CD4-positive, alpha-beta T cell (primary cell): ENCODE measurements at places on chromosomes 5 and 9. TPM values are rescaled to one million over a fixed set of nuclear protein-coding genes. Genes with fewer than 3 reads are reported as not detected.

DNA sequence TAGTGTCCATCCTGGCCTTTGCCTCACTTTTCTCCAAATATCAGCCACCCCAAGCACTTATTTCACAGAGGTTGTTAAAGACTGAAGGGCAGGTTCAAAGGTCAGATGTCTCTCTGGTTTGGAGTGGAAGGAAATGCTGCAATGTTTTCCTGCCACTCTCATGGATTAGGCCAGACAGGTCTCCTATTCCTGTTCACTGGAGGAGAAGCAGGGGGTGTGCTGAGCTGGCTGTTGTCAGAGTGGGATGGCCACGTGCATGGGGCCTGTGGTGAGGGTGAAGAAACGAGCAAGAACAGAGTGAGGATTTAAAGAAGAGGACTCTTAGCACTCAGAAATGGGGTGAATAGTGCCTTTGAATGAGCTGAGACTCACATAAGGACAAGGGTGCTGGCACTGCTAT, 6.7 kb downstream of the TMEM8B start:
- no peak overlapping the region for H3K4me3 ChIP-seq
- H3K4me1 ChIP-seq, result peaks cover 14% of the 10 kb centered on the region
- DNase-seq, result no peak

DNA sequence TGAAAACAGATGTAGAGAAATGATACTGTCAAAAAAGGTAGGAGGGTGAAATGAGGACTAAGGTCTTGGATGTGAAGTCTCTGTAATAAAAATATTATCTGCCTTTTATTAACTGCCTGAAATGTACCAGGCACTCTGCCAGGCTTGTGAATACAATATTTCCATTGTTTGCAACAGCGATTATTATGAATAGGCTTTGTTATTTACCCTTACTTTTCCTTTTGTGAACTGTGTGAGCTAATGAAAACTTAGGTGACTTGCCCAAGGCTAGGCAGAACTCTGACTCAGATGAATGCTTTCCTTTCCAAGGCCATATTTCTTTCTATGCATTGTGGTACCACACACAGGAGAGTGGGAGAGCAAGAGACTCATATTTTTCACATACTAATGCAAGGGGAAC, 204.1 kb downstream of the CDH12 start:
- no peak overlapping the region for H3K27ac ChIP-seq
- no peaks in the 10 kb centered on the region for H3K4me1 ChIP-seq
- no peak overlapping the region for H3K4me3 ChIP-seq
- no peaks in the 10 kb centered on the region for H3K27me3 ChIP-seq

DNA sequence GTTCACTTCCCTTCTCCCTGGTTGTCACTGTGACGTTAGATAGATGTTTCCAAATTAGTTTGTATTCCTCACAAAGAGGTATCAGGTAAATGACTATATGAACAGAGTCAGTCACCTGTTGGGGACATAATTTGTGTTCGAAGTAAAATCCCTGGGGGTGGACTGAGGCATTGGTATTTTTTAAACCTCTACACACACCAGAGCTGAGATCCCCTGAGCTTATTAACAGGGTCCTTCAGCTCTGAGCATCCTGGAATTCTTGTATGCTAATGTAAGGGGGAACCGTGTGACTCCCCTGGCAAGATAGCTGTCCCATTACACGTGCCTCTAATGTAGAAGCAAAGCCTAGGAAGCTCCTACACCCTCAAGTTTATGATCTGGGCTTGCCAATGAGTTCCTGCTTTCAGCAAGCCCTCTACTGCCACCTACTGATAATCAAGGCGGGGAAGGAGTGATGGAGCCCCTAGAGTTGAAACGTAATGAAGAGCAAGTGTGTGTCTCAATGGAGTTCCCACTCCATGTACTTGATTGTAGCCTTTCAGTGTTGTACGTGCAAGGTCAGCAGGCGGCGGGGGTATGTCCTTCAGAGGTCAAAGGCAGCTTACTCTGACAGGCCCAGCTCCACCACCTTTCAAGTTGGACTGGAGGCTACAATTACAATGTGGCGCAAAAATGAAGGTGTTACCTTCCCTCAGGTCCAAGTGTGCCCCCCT, 14.4 kb downstream of the PRKACG start:
- H3K4me3 ChIP-seq, result no peak overlapping the region
- peaks cover 9% of the 10 kb centered on the region for H3K4me1 ChIP-seq
- no peaks in the 10 kb centered on the region for H3K27me3 ChIP-seq
- DNase-seq, result peak; percentile 44
- no peak overlapping the region for H3K27ac ChIP-seq

GRCh38 chr9:81686614-81687520, 2.5 kb downstream of the TLE1 start:
- no peak for DNase-seq
- H3K27me3 ChIP-seq, result peaks cover 27% of the 10 kb centered on the region
- H3K4me1 ChIP-seq, result peaks cover 27% of the 10 kb centered on the region
- H3K27ac ChIP-seq, result no peak overlapping the region
- H3K4me3 ChIP-seq, result peak overlapping the region; percentile 42
- no peaks in the 10 kb centered on the region for H3K36me3 ChIP-seq

DNA sequence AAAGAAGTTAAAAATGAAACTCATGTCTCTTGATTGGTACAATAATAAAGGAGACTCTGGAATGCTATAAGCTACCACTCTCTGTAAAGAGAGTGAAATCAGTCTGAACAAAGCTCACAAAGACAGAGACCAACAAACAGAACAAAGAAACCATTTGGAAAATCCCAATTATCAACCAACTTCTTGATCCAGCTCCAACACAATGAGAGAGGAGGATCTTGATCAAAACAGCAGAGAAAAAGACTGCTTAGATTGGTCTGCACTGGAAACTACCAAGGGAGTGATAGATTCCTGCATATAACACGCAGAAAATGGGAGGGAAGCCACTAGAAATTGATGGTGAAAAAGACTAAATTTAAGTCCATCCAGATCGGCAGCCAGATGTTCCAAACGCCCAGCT, 23.1 kb upstream of the RNF38 start:
- no peaks in the 10 kb centered on the region for H3K27me3 ChIP-seq
- H3K4me3 ChIP-seq, result no peak overlapping the region
- H3K36me3 ChIP-seq, result peaks cover 21% of the 10 kb centered on the region
- H3K27ac ChIP-seq, result no peak overlapping the region

DNA sequence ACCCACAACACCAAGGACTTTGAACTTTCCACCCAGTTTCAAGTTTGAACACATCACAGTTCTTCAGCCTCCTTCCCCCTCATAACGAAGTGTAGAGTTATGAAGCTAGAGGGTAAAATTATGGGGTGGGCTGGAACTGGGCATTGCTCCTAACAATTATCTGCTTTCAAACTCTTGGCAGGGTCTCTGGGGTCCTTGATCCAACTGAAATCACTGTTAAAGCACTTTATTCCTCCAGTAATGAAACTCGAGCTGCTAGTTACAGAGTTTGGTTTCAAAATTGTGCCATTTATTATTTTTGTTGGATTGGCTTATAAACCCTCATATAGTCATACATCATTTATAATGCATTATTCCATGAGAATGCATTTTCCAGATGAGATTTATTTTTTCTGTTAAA, 158.5 kb downstream of the RGS3 start:
- no peaks in the 10 kb centered on the region for H3K27me3 ChIP-seq
- H3K36me3 ChIP-seq, result no peaks in the 10 kb centered on the region
- H3K4me3 ChIP-seq, result no peak overlapping the region
- no peaks in the 10 kb centered on the region for H3K4me1 ChIP-seq
- H3K27ac ChIP-seq, result no peak overlapping the region
- no peak for DNase-seq

DNA sequence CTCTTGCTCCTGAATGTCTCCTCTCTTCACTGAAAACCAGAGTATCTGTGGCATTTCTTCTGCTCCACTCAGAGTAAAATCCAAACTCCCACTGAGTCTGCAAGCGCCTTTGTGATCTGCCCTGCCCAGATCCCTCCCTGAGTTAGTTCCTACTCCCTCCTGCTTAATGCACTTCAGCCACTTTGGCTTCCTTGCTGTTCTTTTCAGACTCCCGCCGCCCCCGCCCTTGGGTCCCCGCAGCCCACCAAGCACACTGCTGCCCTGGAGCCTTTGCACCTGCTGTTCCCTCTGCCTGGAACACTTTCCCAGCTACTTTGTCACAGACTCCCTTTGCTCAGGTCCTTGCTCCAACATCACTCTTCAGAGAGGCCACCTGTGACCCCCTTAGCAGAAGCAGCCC, 127.2 kb upstream of the SLC25A48 start:
- H3K4me1 ChIP-seq, result no peaks in the 10 kb centered on the region
- H3K4me3 ChIP-seq, result no peak overlapping the region
- no peak for DNase-seq
- no peaks in the 10 kb centered on the region for H3K27me3 ChIP-seq
- no peak overlapping the region for H3K27ac ChIP-seq

DNA sequence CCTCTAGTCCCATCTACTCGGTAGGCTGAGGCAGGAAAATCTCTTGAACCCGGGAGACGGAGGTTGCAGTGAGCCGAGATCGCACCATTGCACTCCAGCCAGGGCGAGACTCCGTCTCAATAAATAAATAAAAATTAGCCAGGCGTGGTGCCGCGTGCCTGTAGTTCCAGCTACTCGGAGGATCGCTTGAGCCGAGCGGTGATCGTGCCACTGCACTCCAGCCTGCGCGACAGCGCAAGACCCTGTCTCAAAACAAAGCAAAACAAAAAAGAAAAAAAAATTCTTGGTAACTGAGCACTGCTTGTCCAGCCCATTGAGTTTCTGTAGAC, 710 bp upstream of the WDR55 start:
- peaks cover 26% of the 10 kb centered on the region for H3K4me1 ChIP-seq
- no peak for DNase-seq

DNA sequence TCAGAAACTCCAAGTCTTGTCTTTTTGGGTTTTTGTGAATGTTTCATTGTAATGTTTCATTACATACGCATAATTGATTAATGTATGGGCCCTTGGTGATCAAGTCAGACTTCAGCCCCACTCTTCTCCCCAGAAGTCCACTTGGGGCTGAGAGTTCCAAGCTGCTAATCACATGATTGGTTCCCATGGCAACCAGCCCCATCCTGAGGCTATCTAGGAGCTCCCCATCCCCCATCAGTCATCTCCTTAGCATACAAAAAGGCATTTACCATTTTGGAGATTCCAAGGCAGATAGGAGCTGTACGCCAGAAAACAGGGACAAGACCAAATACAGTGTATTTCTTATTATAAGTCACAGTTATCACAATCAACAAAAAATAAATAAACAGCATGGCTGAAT, 22.9 kb upstream of the SYK start:
- no peak for DNase-seq
- no peak overlapping the region for H3K27ac ChIP-seq
- H3K36me3 ChIP-seq, result no peaks in the 10 kb centered on the region
- H3K27me3 ChIP-seq, result no peaks in the 10 kb centered on the region

- no peak for DNase-seq
- no peak overlapping the region for H3K27ac ChIP-seq
- H3K36me3 ChIP-seq, result no peaks in the 10 kb centered on the region
- H3K4me1 ChIP-seq, result no peaks in the 10 kb centered on the region
- peaks cover 37% of the 10 kb centered on the region for H3K27me3 ChIP-seq
Observed at GRCh38 chr5:79105868-79106267, 5.7 kb upstream of the BHMT start.

- no peaks in the 10 kb centered on the region for H3K36me3 ChIP-seq
- DNase-seq, result no peak
- peaks cover 12% of the 10 kb centered on the region for H3K27me3 ChIP-seq
Observed at GRCh38 chr9:136693490-136694162, 6.4 kb upstream of the AGPAT2 start.

- no peak overlapping the region for H3K4me3 ChIP-seq
- H3K27me3 ChIP-seq, result no peaks in the 10 kb centered on the region
- no peaks in the 10 kb centered on the region for H3K36me3 ChIP-seq
- H3K4me1 ChIP-seq, result peaks cover 66% of the 10 kb centered on the region
- no peak for DNase-seq
Observed at GRCh38 chr9:129484352-129485000, 136.4 kb downstream of the C9orf50 start.

- H3K36me3 ChIP-seq, result no peaks in the 10 kb centered on the region
- DNase-seq, result no peak
- H3K4me1 ChIP-seq, result no peaks in the 10 kb centered on the region
- H3K27me3 ChIP-seq, result no peaks in the 10 kb centered on the region
Observed at GRCh38 chr5:112636751-112637150, 100.9 kb upstream of the APC start.

GRCh38 chr5:45491368-45491767, 204.8 kb downstream of the HCN1 start:
- H3K4me3 ChIP-seq, result no peak overlapping the region
- H3K27me3 ChIP-seq, result no peaks in the 10 kb centered on the region
- DNase-seq, result no peak

GRCh38 chr5:172493461-172493860, 39.1 kb upstream of the SH3PXD2B start:
- no peaks in the 10 kb centered on the region for H3K36me3 ChIP-seq
- H3K4me1 ChIP-seq, result no peaks in the 10 kb centered on the region
- no peaks in the 10 kb centered on the region for H3K27me3 ChIP-seq
- H3K4me3 ChIP-seq, result no peak overlapping the region
- DNase-seq, result no peak

DNA sequence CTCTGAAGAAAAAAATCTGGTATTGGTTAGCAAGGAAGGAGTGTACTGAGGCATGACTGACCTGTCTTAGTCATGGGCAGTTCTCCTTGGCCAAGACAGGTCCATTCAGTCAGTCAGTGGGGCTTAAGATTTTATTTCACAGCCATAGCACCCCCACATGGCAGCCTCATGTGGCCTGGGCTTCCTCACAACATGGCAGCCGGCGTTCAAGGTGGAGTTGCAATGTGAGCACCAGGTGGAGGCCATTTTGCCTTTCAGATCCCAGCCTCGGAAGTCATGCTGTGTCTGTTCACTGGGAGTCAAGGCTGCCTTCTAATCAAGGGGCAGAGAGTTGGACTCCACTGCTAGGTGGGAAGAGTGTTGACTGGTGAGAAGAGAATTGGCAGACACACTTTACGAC, 10.3 kb upstream of the CARD19 start:
- DNase-seq, result no peak
- H3K27me3 ChIP-seq, result no peaks in the 10 kb centered on the region
- no peak overlapping the region for H3K4me3 ChIP-seq
- peaks cover 33% of the 10 kb centered on the region for H3K4me1 ChIP-seq
- no peak overlapping the region for H3K27ac ChIP-seq

DNA sequence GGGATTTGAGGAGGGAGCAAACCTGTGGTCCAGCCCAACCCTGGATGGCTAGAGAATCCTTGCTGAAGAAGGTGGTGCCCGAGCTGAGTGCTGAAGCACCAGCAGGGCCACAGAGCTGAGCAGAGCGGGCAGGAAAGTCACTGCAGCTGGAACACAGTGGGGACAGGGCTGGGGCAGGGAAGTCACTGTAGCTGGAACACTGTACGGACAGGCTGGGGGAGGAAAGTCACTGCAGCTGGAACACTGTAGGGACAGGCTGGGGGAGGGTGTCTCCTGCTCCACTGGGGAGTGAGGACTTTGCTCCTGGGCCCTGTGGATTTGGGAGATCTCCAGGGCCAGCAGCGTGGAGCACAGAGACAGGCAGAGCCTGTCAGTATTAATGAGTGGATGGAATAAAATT, 9.0 kb upstream of the SUSD3 start:
- no peak for DNase-seq
- no peaks in the 10 kb centered on the region for H3K27me3 ChIP-seq
- peaks cover 25% of the 10 kb centered on the region for H3K4me1 ChIP-seq

- DNase-seq, result no peak
- H3K27me3 ChIP-seq, result no peaks in the 10 kb centered on the region
- no peaks in the 10 kb centered on the region for H3K36me3 ChIP-seq
- no peak overlapping the region for H3K4me3 ChIP-seq
Observed at GRCh38 chr5:126445502-126446174, 22.4 kb downstream of the GRAMD2B start.

PCDHB5 gene
- total RNA-seq, result not detected

IL5 gene
- total RNA-seq, result not detected

IPO11 gene
- 15.1 TPM for total RNA-seq

TAF1L gene
- 0.06 TPM for total RNA-seq

PCDHGA9 gene
- total RNA-seq, result not detected

GARNL3 gene
- 1.8 TPM for total RNA-seq

DOCK2 gene
- total RNA-seq, result 220 TPM

SPATA31D4 gene
- total RNA-seq, result not detected

ANKRD18A gene
- total RNA-seq, result 7.2 TPM
